ENCODE measurements at places on chromosomes 7 and 10.

DNA sequence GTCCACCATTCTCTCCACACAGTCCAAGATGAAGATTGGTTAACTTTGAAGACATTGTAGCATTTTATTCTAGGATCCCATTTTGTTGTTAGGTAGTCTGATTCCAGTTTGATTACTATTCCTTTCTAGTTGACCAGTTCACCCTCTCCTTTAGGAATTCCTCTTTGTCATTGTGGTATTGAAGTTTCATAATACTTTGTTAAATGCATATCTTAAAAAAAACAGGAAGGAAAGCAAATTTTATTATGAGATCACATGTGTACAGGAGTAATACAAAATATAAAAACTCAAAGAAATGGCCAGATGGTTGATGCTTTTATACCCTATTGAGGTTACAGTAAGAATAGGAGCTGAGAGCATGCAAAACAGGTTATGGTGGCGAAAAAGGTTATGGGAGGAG, 15.5 kb upstream of the SEMA3C start:
- DNase-seq, result no peak

DNA sequence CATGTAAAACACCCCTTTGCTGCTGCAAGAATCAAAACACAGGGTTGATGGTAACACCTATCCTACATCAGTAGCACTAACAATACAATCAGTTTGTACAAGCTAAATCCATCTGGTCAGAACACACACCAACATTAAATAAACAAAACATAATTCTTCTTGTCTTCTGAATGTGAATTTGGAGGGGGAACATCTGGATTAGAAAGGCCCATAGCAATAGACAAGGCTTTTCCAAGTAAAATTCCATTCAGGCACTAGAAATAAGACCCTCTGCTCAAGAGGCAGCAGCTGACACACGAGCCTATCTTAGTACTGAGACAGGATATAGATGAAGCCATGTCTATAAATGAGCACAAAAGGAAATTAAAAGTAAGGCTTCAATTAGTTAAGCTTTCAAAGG, 839.9 kb upstream of the LRRTM3 start:
- DNase-seq, result no peak

DNA sequence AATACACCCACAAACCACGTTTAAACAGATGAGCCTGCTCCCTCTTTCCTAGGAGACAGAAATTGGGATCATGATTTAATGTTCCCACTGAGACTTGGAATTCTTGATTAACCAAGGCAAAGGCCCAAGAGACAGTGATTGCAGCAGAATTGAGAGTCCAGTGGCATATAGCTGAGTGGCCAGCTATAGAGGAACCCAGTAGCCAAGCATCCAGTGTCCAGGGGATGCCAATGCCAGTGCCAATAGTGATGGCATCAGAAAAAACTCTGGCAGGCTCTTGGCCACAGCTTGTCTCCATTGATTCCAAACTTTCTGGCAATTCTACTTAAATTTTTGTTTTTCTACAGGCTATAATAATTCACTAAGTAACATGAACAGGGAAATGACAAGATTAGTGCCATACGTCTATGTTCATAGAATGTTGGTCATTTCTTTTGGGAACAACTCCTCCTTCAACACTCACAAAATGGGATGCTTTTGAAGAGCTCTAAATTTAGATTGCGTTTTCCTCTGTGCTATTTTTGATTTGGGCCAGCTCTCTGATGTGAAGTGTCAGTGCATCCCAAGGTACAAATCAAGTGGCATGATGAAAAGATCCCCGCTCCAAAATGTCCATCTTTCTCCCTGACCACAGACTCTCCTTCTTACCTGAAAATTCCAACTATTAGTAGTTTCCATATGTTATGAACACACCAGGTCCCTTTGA, 83.1 kb upstream of the A1CF start:
- no peak for DNase-seq

- no peak for DNase-seq
Observed at GRCh38 chr10:62637249-62638061, 167.1 kb upstream of the ADO start.

DNA sequence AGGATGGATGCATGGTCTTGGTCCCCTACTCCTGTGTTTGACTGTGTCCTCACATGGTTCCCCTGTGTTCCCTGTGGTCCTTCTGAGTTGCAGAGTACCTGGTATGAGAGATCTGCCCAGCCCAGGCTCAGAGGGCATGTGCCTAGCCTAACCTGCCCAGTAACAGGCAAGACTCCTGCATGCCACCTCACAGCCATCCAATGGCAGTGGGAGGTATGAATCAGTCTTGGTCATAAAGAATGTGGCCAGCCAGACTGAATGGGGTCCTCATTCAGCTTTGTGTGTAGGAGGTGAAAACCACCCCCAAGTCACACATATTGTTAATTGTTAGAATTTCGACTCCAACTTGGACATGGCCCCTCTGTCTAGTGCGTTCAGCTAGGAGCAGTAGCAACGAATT, 17.2 kb upstream of the GPR158 start:
- DNase-seq, result no peak

DNA sequence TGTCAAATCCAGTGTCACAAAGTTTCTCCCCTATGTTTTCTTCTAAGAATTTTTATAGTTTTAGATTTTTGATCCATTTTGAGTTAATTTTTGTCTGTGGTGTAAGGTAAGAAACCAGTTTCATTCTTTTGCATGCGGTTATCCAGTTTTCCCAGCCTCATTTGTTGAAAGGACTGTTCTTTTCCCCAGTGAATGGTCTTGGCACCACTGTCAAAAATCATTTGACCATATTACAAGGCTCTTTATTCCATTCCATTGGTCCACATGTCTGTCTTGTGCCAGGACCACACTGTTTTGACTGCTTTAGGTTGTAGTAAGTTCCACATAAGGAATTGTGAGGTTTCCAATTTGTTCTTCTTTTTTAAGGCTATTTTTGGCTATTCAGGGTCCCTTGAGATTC, 64.0 kb downstream of the INPP5A start:
- no peak for DNase-seq

GRCh38 chr7:67595431-67596180, 599.0 kb downstream of the TYW1 start:
- DNase-seq, result no peak

DNA sequence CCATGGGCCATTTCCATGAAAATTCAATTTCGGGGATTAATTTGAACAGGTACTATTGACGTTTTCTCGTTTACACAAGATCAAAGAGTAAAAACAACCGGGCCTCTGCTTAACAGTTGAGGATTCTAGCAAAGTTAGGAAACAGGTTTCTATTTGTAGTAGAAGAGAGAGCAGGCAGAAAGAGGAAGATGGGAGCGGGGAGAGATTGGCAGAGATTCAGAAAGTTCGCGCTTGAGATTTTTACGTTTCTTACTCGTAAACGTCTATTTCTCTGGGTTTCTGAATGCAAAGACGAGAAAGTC, 571 bp upstream of the VWC2 start:
- no peak for DNase-seq

- DNase-seq, result no peak
Observed at GRCh38 chr10:22700489-22700888, 13.9 kb downstream of the PIP4K2A start.

- DNase-seq, result no peak
Observed at GRCh38 chr10:86650151-86650550, 4.2 kb upstream of the OPN4 start.

DNA sequence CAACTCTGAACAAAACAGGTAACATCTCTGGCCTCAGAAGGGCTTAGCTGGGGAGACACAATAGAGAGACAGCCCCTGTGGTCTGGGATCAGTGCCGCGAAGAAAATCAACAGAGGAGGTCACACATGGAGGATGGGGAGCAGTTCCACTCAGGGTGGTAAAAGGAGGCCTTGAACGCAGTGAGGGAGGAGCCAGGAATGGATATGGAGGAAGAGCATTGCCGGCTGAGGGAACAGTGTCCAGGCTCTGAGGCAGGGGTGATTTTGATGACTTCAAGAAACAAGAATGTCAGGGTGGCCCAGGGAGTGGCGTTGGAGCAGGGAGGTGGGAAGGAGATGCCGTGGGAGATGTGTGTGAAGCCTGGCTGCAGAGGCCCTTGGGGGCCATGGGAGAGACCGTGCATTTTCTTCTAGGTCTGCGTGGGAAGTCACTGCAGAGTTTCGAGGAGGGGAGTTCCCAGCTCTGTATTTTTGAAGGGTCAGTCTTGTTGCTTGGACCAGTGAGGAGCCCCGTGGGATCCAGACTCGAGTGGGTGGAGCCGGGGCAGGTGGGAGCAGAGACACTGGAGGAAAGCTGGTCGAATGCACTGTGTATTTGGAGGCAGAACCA, 35.7 kb upstream of the SH2D4B start:
- no peak for DNase-seq

DNA sequence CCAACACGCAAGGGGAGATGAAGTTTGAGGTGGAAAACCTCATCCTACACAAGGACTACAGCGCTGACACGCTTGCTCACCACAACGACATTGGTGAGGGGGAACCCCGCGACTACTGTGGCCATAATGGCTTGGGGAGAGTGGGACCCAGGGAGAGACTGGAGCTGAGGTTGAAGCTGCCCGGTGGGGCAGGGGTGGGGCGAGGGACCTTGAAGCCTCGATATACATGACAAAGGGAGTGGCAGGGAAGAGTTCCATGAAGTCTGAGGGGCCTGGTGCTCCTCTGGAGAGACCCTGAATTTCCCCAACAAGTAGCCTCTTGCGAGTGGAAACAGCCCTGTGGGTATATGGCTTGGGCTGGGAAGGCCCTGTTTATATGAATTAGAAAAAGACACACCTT, 3.1 kb downstream of the PLAU start:
- DNase-seq, result no peak

DNA sequence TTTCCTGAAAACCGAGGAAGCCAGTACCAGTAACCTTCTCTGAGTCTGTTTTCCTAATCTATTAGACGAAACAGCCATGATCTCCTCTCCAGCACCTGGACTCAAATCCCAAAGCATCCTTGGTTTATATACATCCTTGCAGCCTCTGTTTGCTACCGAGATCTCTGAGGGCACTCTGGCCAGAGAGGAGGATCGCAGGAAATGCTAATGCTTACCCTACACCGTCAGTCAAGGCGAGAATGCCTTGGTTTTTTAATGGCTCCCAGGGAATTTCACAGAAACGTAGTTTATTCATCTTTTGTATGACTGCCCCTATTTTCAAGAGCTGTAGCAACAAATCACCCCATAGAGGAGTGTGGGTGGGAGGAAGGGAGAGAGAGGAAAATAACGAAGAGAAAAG, 91.5 kb upstream of the CALN1 start:
- no peak for DNase-seq

DNA sequence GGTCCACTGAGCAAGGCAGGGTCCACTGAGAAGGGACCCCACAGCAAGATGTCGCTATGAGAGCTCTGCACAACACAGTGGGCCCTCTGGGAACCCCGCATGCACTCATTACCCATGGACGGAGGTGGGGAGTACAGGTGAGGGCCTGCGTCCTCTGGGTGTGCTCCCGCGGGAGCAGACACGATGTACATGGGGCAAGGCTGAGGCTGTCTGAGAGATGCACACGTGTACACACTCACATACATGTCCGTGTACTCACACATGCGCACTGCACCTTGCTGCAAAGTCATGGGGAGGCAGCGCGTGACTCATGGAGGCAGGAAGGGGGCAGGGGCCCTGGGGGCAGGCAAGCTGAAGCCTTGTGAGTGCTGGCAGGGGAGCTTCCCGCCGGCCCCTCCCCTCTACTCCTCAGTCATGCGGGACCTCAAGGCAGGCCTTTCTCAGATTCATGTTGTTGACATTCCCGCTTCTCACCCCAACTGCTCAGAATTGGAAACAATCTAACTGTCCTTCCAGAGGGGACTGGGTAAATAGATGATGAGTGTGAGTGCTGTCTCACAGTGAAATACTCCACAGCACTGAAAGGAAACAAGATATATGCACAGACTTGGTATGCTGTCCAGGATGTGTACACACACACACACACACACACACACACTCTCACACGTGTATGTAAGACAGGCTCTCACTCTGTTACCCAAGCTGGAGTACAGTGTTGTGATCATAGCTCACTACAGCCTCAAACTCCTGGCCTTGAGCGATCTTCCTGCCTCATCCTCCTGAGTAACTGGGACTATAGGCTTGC, 40.0 kb downstream of the GOLGA7B start:
- DNase-seq, result no peak

GRCh38 chr10:79093658-79094411, 25.1 kb downstream of the ZMIZ1 start:
- DNase-seq, result no peak

DNA sequence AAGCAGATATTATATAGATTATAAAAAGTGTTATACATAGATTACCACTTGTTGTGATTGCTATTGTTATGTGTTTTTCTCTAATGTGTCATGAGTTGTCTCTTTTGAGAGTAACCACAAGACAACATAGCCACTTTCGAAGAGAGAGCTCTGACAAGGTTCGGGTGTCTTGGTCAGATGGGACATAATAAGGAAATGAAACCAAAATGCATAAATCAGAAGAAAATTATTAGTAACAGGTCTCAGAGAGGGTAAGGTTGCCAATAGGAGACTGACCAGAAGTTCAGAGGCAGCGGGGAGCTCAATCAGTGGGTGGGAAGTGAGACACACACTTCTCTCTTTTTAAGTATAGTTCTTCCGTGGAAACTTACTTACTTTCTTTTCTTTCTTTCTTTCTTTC, 639.2 kb upstream of the POT1 start:
- DNase-seq, result no peak

DNA sequence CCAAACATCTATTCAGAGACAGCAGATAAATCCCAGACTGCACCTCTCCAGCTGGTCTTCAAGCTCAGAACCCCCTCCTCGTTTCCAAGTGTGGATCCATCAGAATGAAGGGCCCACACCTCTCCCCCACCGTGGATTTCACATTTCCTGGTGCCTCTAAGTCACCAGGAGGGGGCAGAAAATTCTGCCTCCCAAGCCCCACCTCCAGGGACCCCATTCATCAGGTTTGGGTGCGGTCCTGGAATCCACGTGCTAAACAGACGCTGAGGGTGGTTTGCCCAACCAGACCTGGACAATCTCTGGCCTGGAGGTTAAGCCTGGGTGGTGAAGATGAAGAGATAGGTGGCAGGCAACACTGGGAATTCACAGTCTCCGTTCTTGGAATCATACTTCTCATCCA, 92.4 kb downstream of the WDR11 start:
- DNase-seq, result no peak

DNA sequence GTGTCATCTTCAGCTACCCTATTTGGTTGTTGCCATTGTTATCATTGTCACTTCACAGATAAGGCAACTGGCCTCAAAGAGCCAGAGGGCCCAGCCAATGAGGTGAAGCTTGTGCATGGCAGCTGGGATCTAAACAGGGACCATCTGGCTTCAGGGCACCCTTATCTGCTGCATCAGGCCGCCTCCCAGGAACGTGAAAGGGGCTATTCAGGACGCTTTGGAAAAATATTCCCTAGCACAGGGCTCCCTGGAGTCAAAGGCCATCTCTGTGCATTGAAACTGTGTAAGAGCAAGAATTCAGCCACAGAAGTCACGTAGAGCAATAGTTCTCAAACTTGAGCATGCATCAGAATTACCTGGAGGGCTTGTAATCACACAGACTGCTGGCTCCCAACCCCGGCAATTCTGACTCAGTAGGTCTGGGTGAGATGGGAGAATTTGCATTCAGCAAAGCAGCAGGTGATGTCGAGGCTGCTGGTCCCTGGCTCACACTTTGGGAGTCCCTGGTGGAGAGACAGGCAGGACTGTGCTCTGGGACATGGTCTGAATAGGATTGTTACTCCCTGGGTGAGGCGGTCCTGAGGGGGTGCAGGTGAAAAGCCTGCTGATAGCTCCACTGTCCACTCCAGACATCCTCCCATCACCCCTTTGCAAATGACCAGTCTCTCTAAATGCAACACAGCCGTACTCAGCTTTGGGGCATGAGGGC, 21.5 kb upstream of the PLEKHA1 start:
- peak; percentile 16 for DNase-seq

- DNase-seq, result no peak
Observed at GRCh38 chr10:98589007-98589406, 142.3 kb upstream of the HPS1 start.

GRCh38 chr7:71264005-71264404, 132.1 kb downstream of the GALNT17 start:
- no peak for DNase-seq
